ENCODE measurements at places on chromosomes 1 and 21.

DNA sequence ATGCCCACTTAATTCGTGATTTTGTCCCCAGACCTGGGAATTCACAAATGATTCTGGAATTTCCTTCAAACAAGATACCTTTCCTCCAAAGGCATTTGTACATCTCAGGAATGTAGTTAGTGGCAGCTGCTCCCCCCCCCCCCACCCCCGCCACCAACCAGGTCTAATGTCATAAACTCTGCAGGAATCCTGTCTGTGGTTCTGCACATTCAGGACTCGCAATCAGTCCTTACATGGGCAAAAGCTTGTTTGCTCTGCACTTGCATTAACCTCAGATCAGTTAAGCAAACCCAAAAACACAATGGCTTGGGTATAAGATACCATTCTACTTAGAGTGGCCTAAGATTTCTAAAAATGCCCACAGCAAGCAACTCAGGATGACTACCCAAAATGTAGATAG is 143.8 kb downstream of the TGFB2 start:
- no peak for DNase-seq

DNA sequence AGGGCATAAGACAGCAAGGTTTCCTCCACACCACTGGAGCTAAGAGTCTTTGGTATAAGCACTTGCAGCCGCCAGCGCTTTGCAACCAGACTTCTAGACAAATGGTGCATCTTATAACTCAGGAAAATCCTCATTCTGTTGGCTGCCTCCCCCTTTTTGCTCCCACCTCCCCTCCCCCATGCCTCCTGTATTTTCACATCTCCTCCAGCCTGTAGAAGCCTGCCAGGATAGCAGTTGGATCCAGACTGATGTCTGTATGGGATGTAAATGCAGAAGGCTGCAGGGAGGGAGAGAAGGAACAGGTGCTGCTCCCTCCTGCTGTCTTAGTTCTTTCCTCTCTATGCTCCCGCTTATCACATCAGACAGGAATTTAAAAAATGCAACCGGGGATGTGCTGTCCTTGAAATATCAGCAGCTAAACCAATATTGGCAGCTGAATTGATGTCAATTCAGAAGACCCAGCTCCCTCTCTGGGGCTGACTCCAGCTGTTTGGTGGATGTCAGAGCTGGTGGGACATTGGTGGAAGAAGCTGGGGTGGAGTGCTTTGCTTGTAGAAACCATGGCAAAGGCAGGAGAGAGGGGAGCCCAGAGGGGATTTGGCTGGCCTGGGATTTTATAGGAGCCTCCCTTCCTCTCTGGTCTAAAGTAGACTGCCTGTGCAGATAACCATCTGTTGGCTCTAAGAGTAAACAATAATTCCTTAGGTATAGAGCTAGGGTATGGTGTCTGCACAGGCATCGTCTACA is 53.5 kb downstream of the NFASC start:
- DNase-seq = no peak

DNA sequence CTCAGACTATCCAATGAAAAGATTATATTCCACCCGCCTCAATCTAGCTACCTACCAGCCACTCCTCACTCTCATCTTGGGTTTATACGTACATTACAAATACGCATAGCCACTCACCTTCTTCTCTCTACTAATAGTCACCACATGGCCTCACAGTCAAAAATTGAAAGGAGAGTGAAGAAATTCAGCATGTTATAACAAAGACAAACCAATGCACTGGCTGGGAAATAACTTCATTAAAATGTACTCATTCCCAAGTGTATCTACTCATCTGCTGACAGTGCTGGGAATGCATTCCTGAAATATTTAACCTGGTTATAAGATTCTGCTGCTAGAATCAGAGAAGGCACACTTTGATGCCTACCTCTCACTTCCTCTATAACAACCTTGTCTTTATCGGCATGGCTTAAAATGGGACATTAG is 6.5 kb downstream of the ZNF644 start:
- DNase-seq = no peak

- DNase-seq = no peak
Measured at GRCh38 chr1:30362603-30362990, 360.8 kb downstream of the MATN1 start.

DNA sequence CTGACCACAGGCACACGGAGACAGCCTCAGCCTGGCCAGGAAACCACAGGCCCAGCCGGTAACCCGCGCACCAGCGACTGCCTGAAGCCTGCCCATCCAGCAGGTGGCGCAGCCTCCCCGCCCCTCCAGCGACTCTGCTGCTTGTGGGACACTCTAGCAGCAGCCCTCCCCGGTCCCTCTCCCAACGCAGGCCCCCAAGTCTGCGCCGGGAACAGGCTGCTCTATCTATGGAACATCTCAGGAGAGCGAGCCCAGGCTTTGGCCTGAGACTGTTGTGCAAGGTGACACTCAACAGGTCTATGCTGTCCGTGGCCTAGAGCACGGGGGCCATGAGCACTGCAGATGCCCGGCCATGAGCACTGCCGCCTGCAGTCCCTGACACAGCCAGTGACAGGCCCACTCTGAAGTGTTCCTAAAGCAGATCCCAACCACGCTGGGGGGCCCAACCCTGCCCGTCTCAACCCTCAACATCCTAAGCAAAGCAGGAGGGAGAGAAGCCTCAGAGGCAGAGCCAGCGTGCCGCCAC is 28.4 kb downstream of the WDR4 start:
- DNase-seq = no peak

DNA sequence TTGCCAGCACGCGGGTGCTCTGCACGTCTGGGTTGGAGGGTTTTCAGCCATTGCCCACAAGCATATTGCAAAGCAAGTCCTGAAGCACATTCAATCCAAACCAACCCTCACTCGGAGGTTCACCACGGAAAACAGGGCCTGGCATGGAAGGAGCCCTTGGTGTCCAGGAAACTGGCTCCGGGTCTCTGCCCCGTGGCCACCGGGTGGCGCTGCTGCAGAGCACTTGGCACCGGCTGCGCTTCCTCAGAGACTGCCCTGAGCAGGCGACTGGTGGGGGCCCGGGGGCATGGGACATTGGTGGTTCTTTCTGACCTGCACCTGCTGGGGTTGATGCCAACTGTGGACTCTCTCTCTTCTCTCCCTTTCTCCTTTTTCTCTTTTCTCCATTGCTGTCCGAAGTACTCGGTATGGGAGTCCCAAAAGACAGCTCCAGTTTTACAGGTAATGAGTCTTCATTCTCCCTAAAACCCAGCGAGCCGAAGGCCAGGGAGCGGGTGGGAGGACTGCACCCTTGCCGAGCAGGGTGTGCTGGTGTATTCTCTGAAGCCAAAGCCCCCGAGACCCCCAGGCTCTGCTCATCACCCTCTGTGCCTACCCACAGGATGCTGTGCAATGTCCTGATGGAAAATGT is 4.1 kb upstream of the KCNAB2 start:
- peak; percentile 47 for DNase-seq

DNA sequence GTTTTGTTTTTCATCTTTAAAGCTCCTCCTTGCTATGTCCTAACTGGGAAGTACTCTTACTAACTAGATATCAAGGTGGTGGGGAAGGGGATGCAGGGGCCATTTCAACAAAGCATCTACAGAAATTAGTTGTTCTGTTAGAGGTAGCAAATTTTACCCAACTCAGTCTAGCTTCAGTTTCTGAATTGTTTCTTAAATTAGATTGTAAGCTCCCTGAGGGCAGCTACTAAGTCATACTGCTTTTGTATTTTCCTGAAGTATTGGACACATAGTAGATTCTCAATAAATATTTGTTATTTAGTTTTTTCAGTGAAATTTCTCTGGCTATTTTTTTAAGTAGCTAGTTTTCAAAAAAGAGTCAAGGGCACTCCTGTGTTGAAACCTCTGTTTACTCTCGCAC is 1.8 kb downstream of the UBAP2L start:
- DNase-seq = no peak

- DNase-seq = no peak
Measured at GRCh38 chr1:246798606-246799496, 74.6 kb downstream of the SCCPDH start.

GRCh38 chr1:36355811-36356210 is 29.9 kb downstream of the STK40 start:
- no peak for DNase-seq

DNA sequence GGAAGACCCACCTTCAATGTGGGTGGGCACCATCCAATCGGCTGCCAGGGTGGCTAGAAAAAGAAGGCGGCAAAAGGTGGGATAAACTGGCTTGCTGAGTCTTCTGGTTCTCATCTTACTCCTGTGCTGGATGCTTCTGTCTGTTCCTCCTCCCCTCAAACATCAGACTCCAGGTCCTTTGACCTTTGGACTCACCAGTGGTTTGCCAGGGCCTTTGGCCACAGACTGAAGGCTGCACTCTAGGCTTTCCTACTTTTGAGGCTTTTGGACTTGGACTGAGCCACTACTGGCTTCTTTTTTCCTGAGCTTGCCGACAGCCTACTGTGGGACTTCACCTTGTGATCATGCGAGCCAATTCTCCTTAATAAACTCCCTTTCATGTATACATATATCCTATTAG is 55.9 kb downstream of the VCAM1 start:
- no peak for DNase-seq

DNA sequence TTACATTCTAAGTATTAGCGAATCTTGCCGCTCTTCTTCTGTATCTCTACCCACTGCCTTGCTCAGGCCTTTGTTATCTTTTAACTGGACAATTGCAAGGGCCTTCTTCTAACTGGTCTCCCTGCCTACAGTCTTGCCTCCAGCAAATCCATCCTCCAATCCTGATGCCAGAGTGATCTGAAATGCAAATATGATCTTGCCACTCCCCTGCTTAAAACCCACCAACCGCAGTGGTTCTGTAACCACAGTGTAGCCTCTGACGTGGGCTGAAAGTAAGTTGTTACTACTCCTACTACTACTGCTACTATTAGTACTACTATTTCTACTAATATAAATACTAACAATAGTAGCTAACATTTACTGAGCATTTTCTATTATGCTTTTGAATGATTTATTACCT is 12.4 kb downstream of the MOV10 start:
- DNase-seq = no peak

- DNase-seq = peak; percentile 43
Measured at GRCh38 chr1:196723325-196724185, 51.1 kb upstream of the CFHR3 start.

DNA sequence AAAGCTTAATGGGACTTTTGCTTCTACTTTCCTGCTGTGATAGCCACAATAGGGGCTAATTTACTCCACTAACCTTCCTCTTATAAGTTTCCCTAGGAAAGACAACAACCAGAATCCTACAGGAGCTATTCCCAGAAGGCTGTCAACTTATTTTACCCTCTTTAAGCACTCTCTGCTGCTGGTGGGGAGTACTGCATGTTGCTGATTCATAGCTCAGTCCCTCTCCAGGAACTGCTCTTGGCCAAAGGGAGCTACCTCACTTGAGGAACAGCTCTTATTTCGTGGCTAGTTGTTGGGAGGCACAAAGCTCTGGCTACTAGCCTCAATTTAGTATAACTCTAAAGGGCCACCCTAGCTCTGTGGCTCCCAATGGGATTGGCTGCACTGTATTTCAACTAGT is 37.2 kb downstream of the ADSS2 start:
- no peak for DNase-seq

All from NCI-H1092 (cell line).